Stimulated activated CD8-positive, alpha-beta memory T cell treated with anti-CD3 and anti-CD28 coated beads, Interleukin-4, amount 100 ng/mL, for 4 hours (primary cell): ENCODE measurements at places on chromosomes 3 and 15.

- no peak for DNase-seq
These were observed 486.0 kb upstream of the AGTR1 start for GRCh38 chr3:148211725-148212124.

GRCh38 chr3:195209083-195209846 lies 61.7 kb downstream of the XXYLT1 start:
- DNase-seq = no peak

DNA sequence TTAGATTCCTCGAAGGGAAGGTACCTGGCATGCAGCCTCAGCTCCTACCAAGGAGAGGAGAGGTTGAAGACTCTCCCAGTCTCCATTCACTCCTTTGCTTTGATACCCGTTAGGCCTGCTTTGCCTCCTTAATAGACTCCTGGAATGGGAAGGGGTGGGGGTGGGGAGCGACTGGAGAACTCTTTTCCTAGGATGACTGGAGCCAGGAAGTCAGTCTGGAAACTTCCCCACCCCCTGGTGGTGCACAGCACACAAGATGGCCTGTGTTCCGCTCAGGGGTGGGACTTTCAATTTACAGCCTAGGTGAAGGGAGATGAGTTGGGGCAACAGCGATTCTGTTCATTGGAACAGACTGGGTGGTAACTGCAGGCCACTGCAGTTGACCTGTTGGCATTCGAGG lies 21.4 kb upstream of the CELF6 start:
- DNase-seq = no peak

DNA sequence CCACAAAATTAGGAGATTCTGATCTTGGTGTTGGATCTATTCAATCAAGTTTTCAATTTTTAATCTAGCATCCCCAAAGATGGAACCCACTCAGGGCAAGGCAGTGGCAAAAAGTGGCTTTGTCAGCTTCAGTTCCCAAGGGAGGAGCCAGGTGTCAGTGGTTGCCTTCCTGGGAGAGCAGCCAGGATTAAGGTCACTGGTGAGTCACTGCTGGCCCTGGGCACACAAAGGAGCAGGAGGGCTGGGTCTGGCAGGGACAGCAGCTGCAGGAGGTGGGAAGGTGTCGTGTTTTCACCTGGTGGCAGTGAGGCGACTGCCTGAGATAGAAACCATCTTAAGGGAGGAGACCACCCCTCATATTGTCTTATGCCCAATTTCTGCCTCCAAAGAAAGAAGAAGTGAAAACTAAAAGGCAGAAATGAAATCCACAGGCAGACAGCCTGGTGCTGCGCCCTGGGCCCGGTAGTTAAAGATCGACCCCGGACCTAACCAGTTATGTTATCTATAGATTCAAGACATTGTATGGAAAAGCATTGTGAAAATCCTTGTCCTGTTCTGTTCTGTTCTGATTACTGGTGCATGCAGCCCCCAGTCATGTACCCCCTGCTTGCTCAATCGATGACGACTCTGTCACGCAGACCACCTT lies 5.9 kb upstream of the KLHL25 start:
- no peak for DNase-seq
